ENCODE measurements at places on chromosomes 4 and X.

GRCh38 chrX:47145395-47146120 is 537 bp downstream of the RBM10 start:
- DNase-seq, result no peak

- no peak for DNase-seq
These were observed 81.1 kb downstream of the MBNL3 start for GRCh38 chrX:132407691-132408090.

GRCh38 chr4:159077702-159078495 is 25.0 kb upstream of the RAPGEF2 start:
- DNase-seq, result no peak

DNA sequence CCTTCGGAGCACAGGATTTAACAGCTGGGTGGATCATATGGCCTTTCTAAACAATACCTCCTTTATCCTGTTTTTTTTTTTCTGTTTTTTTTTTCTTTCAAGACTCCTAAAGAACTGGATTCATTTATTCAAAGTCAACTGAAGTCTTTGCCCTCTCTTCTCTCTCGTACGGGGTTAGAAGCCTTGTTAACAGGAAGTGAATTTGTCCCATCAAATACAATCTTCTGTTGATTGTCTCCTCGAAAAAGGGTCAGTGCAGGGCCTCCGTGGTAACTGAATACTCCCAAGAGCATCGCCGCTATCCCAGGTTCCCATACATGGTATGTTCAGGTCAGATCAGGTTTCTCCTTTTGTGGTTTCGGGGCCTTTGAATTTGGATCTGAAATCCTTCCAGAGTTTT is 1.8 kb upstream of the TMEM128 start:
- no peak for DNase-seq

DNA sequence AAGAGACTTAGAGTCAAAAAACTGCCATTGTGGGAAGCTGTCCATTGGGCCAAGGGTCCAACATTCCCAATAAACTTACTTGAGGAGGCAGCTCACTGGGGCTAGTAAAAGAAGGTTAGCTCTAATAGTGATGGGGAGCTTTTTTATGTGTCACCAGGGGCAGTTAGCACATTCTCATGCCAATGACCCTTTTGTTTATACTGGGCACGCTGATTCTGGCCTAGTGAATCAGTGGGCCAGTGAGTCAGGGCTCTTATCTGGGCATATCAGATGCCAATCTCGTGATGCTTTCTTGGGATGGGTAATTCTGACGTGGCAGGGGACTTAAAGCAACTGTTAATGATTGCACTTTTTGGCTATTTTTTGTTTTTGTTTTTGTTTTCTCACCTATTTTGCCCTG is 27.8 kb downstream of the TCEAL1 start:
- no peak for DNase-seq

- DNase-seq, result no peak
These were observed 6.6 kb downstream of the IBSP start for GRCh38 chr4:87805971-87806370.

- no peak for DNase-seq
These were observed 35.2 kb downstream of the PCDH7 start for GRCh38 chr4:30755346-30755745.

- DNase-seq, result no peak
These were observed 2.1 kb downstream of the HELT start for GRCh38 chr4:185020293-185020808.

- DNase-seq, result no peak
These were observed 175.8 kb downstream of the COMMD8 start for GRCh38 chr4:47287735-47288134.

DNA sequence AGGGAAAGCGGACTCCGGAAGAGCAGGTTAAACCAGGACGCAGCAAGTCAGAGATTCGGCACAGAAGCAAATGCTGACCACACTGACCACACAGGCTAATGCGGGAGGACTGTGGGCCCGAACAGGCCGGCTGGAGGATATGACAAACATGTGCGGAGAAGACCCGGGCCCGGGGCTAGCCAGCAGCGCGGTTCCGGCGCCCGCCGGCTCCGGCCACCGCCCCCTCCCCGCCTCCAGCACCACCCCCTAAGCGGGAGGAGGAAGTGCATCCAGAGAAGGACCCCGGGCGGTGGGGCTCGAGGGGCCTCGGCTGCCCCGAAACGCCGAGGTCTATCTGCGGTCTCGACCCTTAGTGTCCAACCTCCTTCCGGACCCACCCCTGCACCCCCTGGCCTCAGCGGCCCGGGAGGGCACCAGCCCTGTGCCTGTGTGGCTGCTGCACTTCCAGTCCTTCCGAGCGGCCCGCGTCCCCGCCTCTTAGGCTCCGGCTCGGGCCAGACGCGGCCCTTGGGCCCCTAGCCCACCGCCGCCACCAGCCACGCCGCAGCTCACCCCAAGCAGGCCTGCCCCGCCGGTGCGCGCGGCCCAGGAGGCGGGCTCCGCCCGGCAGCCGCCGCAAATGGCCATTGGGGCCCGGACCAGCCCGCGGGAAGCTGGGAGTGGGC is 2.1 kb downstream of the ELOVL6 start:
- DNase-seq, result peak; percentile 11

DNA sequence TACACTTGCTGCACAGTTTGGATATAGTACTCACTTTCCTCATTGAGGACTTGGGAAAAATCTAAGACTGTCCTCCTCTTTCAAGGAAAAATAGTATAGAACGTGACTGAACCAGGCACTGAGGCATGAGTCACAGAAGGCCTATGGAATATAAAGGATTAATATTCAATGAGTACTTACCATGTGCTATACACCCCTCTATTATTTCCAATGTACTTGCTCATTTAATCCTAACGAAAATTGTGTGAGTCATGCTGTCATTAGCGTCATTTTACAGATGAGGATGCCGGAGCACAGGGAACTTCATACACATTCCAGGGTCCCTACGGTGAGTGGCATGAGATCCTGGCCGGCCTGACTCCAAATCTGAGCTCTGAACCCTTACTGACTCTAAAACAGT is 2136.2 kb upstream of the TENM3 start:
- no peak for DNase-seq

DNA sequence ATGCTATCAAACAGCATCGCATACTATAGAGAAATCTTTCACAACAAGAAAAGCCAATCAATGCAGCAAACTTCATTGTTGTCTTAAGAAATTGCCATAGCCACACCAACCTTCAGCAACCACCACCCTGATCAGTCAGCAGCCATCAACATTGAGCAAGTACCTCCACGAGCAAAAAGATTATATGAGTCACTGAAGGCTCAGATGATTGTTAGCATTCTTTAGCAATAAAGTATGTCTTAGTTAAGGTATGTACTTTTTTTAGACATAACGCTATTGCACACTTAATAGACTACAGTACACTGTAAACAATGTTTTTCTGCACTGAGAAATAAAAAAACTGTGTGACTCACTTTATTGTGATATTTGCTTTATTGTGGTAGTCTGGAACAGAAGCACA is 37.8 kb upstream of the FUNDC1 start:
- DNase-seq, result no peak

GRCh38 chr4:108839333-108839732 is 76.5 kb upstream of the ETNPPL start:
- no peak for DNase-seq

- DNase-seq, result no peak
These were observed 27.6 kb upstream of the FGFR3 start for GRCh38 chr4:1765409-1766072.

GRCh38 chr4:100290585-100290984 is 100.3 kb upstream of the DDIT4L start:
- no peak for DNase-seq

DNA sequence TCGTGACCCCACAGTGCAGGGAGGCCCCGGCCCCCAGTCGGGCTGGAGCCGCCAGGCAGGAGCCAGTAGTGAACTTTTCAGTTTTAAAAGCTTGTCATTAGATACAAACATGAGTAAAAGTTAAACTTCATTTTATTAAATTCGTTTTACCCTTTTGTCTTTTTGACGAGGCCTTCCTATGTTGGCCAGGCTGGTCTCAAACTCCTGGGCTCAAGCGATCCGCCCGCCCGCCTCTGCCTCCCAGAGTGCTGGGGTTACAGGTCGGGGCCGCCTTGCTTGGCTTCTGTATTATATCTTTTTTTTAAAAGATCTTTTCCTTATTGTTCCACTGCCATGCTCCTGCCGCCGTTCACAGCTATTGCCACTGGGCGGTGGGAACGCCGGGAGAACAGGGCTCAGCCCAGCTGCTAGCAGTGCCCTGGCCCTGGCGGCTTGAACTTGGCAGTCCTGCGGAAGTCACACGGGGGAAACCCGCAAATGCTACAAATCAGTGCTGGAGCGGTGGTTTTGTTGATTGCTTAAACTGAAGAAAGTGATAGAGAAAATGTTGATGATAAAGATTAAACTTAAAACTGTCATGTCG is 968 bp upstream of the NELFA start:
- DNase-seq, result peak; percentile 42

DNA sequence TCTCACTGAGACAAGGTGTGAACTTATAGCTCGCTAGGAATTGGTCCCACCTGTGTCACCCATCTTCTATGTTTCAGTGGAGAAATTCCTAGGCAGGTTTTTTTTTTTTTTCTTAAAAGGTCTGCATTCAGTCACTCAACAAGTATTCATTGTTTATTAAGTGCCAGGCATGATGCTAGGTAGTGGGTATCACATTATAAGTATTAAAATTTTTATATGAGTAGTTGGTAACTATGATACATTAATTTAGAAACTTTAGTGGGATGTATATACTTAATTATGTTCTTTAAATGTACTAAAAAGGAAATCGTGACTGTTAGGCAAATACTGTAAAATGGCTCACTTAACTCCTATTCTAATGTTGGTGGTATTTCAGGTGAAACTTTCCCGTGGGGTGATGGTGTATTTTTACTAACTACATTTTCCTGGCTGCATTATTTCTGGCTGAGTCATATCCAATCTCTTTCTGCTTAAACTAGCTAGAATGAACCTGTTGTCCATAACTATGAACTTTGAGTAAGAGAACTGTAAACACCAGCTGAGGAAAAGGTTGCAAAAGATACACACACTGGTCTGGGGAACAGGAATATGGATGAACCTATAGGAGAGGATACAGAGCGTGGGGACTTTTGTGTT is 49.3 kb upstream of the MED14 start:
- DNase-seq, result no peak

DNA sequence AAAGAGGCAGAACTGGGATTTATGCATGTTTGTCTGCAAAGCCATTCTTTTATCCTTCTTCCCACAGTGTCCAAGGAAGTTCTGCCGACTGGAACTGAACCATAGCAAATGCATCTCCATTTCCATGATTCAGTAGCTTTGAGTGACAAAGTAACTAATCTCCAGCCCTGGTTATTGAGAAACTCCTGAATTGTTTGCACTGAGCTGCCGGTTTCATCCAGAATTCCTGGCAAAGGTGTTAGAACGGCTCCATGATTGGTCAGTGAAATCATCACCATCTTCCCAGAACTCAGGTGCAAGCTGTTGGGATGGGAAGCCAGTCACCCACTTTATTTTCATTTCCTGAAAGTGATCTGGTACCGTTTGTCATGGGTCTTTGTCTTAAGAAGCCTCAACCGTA is 47.0 kb upstream of the SLC34A2 start:
- no peak for DNase-seq

- DNase-seq, result no peak
These were observed 5.9 kb downstream of the FAM199X start for GRCh38 chrX:104172121-104172520.
